Stimulated activated CD4-positive, alpha-beta T cell treated with anti-CD3 and anti-CD28 coated beads, Interleukin-12 subunit alpha, Interleukin-12 subunit beta, amount 100 ng/mL, for 48 hours (primary cell): ENCODE measurements at places on chromosomes 5 and 9.

GRCh38 chr5:136819526-136820302 lies 454.4 kb upstream of the TRPC7 start:
- no peak for DNase-seq

DNA sequence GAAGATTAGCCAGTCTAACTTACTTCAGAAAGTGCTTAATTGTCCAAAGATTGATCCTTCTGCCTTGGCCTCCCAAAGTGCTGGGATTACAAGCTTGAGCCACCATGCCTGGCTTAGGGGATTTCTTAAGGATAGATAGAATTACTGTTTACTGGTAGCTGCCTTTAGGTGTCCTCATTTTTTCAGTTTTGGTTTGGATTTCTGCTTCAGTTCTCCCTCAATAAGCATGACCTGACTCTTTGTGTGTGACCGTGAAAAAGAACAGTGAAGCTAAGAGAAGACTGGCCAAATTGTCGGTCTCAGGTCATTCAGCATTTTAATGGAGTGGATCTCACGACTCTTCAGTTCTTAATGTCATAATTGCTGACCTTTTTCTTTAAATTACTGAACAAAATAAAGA lies 22.9 kb upstream of the CMYA5 start:
- no peak for DNase-seq

DNA sequence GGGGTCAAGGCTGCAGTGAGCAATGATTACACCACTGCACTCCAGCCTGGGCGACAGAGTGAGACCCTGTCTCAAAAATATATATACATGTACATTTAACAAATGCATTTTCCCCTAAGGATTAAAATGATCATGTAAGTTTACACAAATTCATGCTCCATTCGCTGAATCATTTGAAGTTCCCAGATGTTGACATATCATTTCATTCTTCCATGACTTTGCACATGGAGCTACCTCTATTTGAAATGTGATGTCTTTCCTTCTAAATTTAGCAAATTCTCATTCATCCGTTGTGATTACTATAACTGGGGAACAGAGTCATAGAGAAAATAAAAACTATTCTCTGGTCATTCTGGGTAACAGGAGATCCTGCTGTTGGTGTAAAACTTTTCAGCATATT lies 10.6 kb downstream of the PTGER4 start:
- DNase-seq, result no peak

DNA sequence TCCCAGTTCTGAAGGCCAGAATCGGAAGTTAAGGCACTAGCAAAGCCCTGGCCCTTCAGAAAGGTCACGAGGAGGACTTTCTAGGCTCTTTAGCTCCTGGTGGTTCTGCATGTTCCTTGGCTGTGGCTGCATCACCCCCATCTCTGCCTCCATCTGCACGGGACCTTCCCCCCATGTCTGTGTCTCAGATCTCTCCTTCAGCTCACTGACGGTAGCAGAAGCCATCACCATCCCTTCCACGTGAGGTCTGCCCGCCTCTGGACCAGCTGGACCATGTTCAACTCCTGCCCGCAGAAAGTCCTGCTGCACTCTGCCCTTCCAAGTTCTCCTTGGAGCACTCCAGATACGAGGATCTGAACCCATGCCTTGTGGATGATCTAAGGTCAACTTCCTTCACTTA lies 242.9 kb upstream of the IRX1 start:
- DNase-seq, result no peak

DNA sequence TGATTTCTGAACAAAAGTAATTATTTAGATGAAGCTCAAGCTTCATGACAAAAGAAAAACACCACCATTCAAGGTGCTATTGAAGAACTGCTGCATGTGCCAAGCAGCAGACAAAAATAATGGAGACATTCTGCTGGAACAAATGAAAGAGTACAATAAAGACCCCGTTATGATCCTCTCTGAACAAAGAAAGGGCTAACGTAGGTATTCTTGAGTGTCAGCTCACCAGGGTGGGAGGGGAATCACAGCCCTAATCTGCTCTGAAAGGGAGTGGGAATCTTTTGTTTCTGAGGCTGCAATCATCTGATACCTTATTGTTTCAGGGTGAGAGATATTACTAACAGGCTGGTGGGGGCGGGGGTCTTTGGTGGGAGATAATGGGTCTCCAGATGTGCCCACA lies 15.4 kb downstream of the CEMIP2 start:
- no peak for DNase-seq

GRCh38 chr9:78296201-78296892 lies 578 bp upstream of the PSAT1 start:
- no peak for DNase-seq

DNA sequence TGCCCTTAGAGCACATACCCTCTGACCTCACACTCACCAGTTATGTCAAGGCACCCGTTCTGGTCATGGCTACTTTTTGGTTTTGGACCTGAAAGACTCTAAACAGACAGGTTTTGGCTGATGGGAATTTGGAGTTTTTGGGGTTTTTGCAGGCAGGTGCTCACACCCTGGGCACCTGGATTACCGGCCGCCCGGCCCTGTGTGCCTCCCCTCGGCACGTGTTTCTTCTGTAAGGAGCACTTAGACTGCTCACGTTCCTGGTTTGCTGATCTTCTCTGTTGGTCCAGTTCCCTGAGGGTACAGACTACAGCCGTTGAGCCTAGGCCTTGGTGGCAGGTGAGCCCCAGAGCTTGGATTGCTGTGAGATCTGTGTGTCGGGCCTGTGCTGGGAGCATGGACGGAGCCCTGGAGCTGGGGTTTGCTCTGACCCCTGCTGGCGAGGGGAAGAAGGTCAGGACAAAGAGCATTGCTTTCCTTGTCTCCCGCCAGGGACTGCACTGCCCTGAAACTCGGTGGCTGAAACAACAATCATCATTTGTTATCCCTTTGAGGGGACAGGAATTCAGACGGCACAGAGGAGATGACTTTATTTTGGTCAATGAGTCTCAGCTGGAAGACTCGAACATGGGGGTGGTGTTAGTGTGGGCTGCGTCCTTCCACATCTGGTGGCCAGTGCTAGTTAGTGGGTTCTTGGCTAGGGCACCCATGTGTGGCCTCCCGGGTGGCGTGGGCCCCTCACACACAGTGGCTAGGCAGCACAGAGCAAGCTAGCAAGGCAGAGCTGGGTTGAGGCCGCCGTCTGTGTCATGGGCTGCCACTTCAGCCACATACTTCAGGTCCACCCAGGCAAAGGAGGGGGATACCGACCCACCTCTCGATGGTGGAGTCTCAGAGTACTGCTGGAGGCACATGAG lies 76.4 kb downstream of the EHMT1 start:
- DNase-seq, result peak; percentile 20

GRCh38 chr5:68378204-68378820 lies 162.8 kb downstream of the PIK3R1 start:
- DNase-seq, result no peak

GRCh38 chr5:125153231-125153630 lies 406.8 kb upstream of the ZNF608 start:
- no peak for DNase-seq

- no peak for DNase-seq
Measured at GRCh38 chr9:18463991-18464390, 10.0 kb upstream of the ADAMTSL1 start.

GRCh38 chr9:70760228-70760627 lies 345.8 kb upstream of the KLF9 start:
- DNase-seq, result no peak

GRCh38 chr5:153618307-153618706 lies 127.8 kb downstream of the GRIA1 start:
- no peak for DNase-seq

GRCh38 chr5:115857626-115858349 lies 16.1 kb downstream of the AP3S1 start:
- no peak for DNase-seq

DNA sequence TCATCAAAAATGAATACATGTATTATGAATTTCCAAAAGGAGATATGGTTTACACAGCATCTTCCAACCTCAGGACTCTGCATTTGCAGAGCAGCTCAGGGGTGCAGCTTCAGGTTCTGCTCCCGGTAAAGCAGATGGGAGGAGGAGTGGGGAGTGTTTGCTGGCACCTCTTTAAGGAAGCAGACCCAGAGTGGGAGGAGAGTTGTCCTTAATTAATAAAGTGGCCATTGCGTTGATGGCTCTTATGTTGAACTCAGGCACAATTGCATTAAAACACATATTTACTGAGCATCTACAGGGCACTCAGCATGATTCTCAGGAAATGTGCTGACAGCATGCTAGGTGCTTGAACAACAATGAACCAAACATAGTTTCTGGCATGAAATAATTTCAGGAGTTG lies 121.0 kb downstream of the PDZD2 start:
- DNase-seq, result no peak

DNA sequence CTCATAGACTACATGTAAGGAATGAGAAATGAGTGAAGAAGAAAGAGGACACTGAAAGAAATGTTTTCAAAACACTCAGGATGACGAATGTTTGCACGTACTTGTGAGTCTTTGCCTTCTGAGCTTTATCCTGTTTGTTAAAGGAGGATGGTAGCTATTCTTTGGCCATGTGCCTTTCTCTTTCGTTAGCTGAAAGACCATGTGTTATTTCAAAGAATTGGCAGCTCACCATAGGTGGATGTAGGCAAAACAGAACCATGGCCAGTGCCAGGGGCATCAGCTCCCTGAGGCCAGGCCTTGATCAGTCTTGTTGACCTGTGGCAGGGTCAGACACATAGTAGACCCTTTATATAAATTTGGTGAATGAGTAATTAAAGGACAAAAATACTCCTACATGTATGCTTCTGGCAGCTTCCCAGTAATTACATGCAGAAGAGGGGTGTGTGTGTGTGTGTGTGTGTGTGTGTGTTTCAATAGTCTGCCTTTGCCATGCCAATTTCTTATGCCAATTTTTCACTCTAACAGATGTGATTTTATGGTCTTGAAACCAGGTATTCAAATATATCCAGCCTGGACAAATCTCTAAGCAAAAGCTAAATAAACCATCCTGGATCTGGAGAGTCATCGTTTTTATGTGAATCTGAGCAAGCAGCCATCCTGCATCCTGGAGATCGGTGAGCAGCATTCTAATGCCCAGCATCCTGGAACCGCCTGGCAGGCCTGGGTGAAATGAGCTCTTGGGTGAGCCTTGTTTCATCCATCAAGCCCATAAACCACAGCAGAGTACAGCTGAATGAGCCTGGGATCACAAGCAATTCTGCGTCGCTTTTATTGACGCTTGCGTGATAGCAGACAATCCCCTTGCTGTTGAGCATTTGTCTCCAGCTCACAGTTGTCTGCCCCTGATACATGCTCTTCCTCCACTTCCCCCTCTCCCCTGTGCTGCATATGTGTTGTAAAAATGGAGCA lies 475.4 kb downstream of the MED10 start:
- DNase-seq, result no peak

- no peak for DNase-seq
Measured at GRCh38 chr5:152400846-152401245, 4.2 kb downstream of the NMUR2 start.

DNA sequence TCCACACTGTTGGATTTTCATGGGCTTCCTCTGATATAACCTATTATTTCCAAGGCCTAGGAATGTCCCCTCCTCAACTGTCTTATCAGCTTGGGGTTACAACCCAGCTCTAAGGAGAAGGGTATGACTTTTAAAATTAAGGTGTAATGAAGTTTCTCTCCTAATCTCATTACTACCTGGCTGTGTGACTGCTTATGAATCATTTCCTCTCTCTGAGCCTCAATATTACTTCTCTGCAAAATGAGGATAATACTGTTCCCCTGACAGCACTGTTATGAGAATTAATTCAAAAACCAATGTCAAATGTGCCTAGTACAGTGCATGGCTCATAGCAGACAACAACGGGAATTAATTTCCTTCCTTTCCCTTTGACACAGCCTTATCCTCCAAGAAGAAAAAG lies 118.9 kb downstream of the NR6A1 start:
- no peak for DNase-seq

DNA sequence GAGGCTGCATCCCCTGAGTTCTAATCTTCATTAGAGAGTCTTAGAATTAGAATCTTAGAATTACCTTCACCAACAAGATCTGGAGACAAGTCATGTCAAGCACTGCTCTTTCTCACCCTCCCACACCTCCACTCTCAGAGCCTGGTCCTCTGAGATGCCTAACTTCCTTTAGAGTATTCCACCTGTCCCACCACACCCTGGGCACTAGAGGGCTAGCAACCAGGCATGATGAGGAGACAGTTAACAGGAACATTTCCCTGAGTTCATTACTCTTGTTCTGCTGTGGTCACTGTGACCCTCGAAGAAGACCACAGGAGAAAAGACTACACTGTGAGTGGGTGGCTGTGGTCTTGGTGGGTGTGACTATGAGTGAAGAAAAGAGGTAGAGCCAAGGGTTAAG lies 25.2 kb upstream of the MAP1B start:
- DNase-seq, result no peak

DNA sequence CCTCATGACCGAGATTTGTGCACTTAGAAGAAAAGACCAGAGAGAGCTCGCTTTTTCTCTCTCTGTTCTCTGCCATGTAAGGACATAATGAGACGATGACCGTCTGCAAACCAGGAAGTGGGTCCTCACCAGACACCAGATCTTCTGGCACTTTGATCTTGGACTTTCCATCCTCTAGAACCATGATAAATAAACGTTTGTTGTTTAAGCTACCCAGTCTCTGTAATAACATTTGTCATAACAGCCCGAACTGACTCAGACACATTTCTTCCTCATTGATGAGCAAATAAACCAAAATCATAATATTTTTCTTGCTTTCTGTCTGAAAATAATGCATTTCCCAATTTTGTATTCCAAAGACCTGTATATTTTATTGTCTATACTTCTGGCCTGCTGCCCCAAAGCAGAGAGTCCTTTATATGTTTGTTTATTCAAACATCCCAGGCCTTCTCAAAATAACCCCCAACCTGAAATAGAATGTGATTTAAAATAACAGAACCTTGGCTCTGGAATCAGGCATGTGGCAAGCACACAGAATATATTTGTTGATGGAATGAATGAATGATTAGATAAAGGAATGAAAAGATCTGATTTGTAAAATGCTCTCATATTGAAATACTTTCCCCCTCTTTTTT lies 396.5 kb downstream of the ADGRV1 start:
- no peak for DNase-seq

DNA sequence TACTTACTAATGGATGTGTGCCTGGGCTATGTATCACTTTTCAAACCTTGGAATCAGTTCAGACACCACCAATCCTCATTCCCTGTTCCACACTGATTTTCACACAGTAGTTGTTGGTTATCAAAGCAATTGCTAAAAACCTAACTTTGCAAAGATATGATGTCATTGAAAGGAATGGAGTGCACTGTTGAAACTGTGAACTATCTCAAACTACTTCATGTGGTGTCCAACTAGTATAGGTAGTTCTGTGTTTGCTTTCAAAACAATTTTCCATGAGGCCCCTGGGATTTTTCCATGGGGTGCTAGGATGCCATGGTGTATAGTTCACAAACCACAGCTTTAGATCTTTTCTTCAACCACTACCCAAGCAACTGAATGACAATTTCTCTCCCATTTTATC lies 17.8 kb downstream of the INIP start:
- no peak for DNase-seq

- DNase-seq, result no peak
Measured at GRCh38 chr9:121975801-121976277, 117.3 kb downstream of the TTLL11 start.

DNA sequence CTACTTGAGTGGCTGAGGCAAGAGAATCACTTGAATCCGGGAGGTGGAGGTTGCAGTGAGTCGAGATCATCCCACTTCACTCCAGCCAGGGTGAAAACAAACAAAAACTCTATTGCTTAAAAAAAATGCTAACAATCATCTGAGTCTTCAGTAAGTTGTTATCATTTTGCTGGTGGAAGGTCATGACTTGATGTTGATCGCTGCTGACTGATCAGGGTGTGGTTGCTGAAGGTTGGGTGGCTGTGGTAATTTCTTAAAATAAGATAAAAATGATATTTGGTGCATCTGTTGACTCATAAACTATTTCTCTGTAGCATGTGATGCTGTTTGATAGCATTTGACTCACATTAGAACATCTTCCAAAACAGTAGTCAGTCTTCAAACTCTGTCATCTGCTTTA lies 349.4 kb upstream of the PAPPA start:
- no peak for DNase-seq

GRCh38 chr9:38036359-38037084 lies 32.5 kb downstream of the SHB start:
- DNase-seq, result no peak
